ENCODE measurements at places on chromosomes 2 and 18. TPM values are rescaled to one million over a fixed set of nuclear protein-coding genes. Genes with fewer than 3 reads are reported as not detected.

TUBB8B gene
- 0.33 TPM for polyA plus RNA-seq

UGT1A10 gene
- not detected for polyA plus RNA-seq

DNA sequence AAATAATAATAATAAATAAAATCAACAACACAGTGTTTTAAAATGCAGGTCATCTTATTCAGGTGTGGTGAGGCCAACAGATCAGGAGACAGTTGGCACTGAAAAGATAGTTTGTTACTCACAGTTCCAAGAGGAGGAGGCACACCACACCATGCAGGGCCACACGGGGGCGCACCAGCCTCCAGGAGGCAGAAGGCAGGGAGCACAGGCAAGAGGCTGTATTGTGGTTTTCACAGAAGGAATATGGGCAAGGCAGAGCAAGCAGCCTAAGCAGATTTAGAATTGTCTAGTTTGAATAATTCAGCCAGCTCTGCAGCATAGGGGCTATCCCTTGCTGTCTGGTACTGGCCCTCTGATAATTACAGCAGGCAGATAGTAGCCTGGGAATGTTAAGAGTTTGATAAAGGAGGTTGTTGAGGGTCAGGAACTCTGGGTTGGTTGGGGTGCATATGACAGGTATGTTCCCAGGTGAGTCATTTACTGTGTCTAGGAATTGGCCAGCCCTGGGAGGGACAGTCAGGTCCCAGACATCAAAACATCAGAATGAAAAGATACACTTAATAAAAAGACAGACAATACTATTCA is 31.3 kb downstream of the KIAA2012 start:
- peak; percentile 24 for DNase-seq

DNA sequence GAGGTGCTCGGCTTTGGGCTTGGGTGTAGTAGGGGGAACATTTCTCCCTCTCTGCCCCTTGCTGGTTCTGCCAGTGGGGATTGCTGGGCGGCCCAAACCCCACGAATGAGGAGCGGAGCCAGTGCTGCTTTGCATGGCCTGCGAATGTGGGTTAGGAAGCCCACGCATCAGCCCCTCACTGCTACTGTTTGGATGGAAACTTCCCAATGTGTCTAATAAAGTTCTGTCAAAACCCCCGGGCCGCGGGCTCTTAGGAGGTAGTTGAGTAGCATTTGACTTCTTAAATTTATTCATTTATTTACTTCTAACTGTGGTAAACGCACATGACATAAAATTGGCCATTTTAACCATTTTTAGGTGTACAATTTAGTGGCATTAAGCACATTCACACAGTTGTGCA is 161.3 kb upstream of the FHL2 start:
- DNase-seq, result no peak

Data from endothelial cell of umbilical vein (primary cell).